ENCODE measurements at places on chromosomes 1 and 21. TPM values are rescaled to one million over a fixed set of nuclear protein-coding genes. Genes with fewer than 3 reads are reported as not detected.

- DNase-seq, result no peak
Observed at GRCh38 chr1:232921381-232921780, 29.0 kb upstream of the NTPCR start.

Gene RIIAD1
- polyA plus RNA-seq, result not detected

GRCh38 chr1:2791027-2791760 lies 10.3 kb downstream of the TTC34 start:
- no peak for DNase-seq

Gene RRP15
- polyA plus RNA-seq, result 16.1 TPM

DNA sequence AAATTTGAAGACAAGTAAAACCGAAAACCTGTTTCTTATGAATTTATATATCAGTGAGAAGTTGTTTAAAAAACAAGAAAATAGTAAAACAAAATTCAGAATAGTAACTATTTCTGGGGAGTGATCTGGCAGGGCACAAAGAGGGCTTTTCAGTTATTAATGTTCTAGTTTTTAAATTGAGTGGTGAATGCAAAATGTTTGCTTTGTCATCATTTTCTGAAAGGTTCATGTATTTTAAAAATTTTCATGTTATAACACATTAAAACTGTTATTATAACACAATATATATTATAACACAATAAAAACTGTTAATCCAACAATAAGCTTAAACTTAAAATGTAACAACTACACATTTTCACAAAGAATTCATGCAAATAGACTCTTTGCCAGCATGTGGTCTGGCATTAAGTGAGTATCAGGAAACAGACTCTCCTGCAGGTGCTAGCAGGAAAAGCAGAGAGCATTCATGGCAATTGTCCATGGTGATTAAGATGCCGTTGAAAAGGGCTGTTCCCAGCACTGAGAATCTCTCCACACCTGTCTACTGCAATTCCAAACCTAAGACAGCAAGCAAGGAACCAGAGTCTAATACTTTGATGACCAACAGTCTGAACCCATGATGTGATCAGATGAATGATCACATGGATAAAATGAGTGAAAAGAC lies 204.9 kb downstream of the TBX15 start:
- no peak for DNase-seq

DNA sequence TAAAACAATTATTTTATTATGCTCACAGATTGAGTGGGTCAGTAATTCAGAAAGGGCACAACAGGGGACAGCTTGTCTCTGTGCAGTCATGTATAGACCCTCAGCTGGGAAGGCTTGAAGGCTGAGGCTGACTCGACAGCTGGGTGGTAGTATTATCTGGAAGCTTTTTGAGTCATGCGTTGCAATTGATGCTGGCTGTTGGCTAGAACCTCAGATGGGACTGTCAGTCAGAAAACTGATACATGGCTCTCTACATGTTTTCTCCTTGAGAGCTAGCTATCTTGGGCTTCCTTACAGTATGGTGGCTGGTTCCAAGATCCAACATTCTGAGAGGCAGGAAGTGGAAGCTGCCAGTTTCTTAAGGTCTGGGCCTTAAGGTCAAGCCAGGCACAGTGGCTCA lies 61.5 kb upstream of the SELENON start:
- DNase-seq, result no peak

GRCh38 chr1:161258439-161259344 lies at the start of gene PCP4L1:
TSS of gene PCP4L1 (plus strand) at chr1:161258745. CDS start at chr1:161258975, 230 bp downstream.
- DNase-seq, result peak; percentile 59

- no peak for DNase-seq
Observed at GRCh38 chr21:27171707-27172106, 204.8 kb upstream of the ADAMTS5 start.

Gene NID1
- polyA plus RNA-seq, result 4.6 TPM

Gene C4BPA
- polyA plus RNA-seq, result 0.92 TPM

Gene CDC20
- 116 TPM for polyA plus RNA-seq

DNA sequence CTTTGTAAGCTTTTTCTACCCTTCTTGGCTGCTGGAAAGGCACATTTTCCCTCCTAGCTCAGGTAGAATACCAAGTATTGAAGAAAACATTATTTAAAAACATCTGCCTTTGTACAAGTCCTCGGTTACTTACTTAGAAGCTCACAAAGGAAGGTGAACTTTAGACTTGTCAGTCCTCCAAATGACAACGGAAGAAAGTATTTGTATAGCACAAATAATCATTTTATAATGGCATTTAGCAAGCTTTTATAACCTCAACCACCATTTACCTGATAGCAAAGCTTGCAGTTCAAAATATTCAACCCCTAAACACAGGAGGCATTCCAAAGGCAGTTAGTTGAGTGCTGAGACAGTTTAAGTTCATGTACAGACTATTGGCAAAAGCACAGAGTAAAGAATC lies 2.5 kb upstream of the FCAMR start:
- no peak for DNase-seq

- no peak for DNase-seq
Observed at GRCh38 chr1:158830904-158831507, at the start of gene MNDA. TSS of gene MNDA (plus strand) at chr1:158831351. CDS start at chr1:158842154, 10,803 bp downstream.

DNA sequence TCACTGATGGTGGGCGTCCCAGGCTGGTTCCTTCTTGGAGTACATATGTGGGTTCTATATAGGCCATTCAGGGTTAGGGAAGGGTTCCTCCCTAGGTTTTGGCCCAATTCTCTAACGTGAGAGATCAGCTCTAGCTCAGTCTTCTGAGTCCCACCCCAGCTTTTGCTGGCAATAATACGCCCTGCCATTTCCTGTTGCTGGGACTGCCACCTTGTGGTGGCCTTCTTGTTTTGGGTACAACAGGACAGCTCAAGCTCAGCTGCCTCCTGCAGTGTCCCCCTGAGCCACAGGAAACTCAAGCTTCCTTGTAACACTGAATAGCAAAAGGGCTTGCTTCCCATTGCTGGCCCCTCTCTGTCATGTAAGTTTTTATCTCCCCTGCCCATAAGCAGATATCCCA lies 77.8 kb downstream of the BACH1 start:
- DNase-seq, result peak; percentile 42

Gene WDR64
- not detected for polyA plus RNA-seq

Measured in A549 (cell line).